Suppressor macrophage treated with lipopolysaccharide for 4 hours (primary cell): ENCODE measurements at places on chromosomes 7 and 10.

DNA sequence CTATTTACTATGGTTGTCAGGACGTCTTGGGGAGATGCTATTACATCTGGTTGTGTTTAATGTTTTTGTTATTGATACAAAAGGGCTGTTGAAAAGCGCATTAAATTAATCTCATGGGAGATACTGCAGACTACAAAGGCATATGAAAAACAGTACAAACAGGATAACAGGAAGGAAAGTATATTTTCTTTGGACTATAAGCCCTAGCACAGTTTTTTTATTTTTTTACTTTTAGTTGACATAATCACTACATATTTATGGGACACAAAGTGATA is 341.3 kb downstream of the ARL4A start:
- no peak for DNase-seq

- DNase-seq: no peak
Measured at GRCh38 chr10:127577376-127578258, 28.5 kb downstream of the NPS start.

- no peak for DNase-seq
Measured at GRCh38 chr7:38703093-38703492, 71.9 kb upstream of the AMPH start.

- DNase-seq: peak; percentile 70
Measured at GRCh38 chr10:72690071-72690755, 1.7 kb upstream of the MCU start.

- DNase-seq: no peak
Measured at GRCh38 chr7:29483219-29484104, 80.2 kb upstream of the PRR15 start.

DNA sequence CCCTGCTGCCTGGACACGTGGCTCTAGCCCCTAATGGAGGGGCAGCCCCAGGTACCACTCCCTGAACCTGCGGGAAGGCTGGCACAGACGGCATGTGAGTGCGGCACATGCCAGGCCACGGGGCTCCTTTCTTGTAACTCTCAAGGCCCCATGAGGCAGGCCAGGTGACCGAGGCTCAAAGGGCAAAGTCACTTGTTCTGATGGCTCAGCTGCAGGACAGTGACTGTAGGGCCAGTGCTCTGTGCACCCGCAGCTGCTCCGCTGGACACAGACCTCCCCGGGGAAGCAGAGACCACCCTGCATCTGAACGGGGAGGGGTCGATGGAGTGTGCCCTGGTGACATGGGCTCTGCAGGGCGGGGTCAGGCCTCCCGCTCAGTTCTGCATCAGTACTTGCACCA is 55.3 kb downstream of the PTPRE start:
- DNase-seq: no peak

GRCh38 chr10:92290076-92290836 is 622 bp downstream of the CPEB3 start:
- peak; percentile 24 for DNase-seq

GRCh38 chr7:1883031-1883761 is 213.1 kb downstream of the ELFN1 start:
- peak; percentile 4 for DNase-seq

DNA sequence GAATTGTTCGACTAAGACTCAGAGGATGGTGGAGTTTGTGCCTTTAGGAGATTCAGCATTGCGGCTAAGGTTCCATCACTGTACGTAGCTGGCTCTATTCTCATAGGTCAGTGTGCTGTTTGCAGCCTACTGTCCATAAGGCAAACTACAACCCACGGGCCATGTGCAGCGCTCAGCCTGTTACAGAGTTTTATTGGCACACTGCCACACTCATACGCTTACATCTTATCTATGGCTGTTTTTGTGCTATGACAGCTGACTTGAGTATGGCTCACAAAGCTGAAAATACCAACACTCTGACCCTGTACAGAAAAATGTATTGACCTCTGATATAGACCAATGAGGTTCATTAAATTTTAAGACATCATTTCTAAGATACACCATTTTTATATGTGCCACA is 114.5 kb downstream of the ARID5B start:
- no peak for DNase-seq

DNA sequence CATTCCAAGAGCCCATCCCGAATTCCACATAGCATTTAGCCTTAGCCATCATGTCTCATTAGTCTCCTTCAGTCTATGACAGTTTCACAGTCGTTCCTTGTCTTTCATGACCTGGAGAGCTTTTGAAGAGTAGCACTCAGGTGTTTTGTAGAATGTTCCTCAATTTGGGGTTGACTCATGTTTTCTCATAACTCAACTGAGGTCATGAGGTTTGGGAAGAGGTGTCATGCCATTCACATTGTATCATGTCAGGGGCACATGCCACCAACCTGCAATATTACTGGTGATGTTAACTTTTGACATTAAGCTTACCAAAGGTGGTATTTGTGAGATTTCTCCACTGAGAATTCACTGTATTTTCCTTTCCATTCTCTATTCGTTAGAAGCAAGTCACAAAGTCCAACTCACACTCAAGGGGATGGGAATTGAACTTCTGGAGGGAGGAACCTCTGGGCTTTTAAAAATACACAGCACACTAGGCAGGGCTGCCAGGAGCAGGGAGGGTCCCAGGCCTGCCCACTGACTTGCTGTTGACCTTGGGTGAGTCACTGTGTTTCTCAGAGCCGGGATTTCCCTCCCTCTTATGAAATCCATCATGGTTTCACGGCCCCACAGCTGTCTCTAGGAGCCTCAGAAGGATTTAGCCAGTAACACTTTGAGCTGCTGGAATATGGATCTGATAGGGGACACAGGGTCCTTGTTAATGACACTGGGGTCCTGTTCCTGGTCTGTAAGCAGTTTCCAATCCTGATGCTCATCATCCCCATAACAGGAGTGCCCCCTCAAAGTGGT is 74.4 kb upstream of the TCF7L2 start:
- DNase-seq: peak; percentile 88

- no peak for DNase-seq
Measured at GRCh38 chr10:4359003-4359402, 467.0 kb upstream of the AKR1E2 start.

- peak; percentile 6 for DNase-seq
Measured at GRCh38 chr7:12481722-12482121, 78.1 kb upstream of the VWDE start.

DNA sequence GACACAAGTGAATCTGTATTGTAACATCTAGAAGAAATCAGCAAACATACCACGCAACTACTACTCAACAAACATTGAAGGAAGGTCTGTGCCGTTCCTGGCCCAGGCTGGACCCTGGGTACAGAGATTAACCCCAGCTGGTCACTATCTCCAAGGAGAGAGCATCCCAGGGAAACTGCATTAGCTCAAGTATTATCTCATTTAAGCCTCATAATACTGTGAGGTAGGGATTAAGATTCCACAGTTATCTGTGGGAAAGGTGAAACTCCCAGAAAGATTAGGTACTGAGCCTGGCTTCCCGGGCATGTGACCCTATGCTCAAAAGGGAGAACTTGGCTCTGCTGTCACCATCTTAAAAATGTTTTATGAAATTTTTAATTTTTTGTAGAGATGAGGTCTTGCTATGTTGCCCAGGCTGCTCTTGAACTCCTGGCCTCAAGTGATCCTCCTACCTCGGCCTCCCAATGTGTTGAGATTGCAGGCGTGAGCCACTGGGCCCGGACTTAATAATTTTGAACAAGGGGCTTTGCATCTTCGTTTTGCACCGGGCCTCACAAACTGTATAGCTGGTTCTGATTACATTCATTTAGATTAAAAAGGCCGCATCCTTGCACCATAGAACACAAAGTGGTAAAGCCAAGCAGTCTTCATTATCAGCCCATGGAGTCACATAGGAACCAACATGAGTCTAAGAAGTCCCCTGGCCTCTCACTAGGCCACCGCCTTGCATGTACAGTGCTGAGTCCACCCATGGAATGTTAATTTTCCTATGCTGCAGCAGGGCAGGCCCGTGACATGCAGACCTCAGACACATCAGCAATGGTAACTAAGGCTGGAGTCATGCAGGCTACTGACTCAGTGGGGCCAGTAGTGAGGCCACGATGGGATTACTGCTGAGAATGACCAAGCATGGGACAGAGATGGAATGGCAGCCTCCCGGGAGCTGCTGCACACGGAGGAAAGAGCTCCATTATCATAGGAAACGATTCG is 5.5 kb upstream of the CTBP2 start:
- DNase-seq: no peak

DNA sequence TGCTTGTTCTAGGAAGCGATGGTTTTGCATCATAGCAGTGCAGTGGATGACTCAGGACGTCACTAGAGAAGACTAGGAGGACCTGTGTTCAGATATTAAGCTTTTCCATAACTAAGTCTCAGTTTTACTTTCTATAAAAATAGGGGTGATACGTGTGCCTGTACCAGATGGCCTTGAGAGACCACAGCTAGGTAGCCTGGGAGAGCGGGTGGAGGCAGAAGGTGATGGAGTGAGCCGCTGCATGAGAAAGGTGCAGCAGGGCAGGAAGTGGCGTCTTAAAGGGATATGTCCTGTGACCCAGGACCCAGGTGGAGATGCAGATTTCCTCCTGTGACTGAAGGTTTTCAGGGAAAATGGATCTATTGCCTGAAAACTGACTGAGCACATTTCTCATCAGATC is 304.9 kb downstream of the CDC14C start:
- DNase-seq: no peak

- peak; percentile 5 for DNase-seq
Measured at GRCh38 chr10:123637326-123637880, 28.8 kb upstream of the GPR26 start.

GRCh38 chr7:66283003-66283920 is 78.1 kb downstream of the TPST1 start:
- peak; percentile 68 for DNase-seq

- DNase-seq: no peak
Measured at GRCh38 chr10:44804661-44805060, 106.5 kb upstream of the TMEM72 start.

DNA sequence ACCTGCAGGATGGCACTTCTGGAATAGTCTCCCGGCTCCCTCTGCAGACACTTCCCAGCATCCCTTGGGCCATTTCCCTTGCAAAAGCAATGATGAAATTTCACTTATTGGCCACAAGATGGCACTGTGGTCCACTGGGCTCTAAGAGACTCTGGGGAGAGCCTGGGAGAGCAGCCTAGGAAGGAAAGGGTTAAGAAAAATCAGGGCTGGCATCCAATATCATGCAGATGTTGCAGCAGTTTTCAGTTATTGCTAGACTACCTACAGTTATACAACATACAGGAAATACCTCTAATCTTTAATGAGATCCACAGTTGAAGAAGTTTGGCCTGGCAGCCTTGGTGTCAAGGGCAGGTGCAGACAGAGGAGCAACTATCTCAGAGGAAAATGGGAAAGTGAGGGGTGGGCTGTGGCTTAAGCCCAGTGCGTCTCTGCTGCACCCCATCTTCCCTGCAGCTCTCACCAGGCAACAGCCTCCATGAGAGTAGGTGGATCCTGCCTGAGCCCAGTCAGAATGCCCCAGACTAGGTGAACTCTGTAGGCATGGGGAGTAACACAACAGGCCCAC is 100.2 kb upstream of the PRSS58 start:
- DNase-seq: peak; percentile 66

DNA sequence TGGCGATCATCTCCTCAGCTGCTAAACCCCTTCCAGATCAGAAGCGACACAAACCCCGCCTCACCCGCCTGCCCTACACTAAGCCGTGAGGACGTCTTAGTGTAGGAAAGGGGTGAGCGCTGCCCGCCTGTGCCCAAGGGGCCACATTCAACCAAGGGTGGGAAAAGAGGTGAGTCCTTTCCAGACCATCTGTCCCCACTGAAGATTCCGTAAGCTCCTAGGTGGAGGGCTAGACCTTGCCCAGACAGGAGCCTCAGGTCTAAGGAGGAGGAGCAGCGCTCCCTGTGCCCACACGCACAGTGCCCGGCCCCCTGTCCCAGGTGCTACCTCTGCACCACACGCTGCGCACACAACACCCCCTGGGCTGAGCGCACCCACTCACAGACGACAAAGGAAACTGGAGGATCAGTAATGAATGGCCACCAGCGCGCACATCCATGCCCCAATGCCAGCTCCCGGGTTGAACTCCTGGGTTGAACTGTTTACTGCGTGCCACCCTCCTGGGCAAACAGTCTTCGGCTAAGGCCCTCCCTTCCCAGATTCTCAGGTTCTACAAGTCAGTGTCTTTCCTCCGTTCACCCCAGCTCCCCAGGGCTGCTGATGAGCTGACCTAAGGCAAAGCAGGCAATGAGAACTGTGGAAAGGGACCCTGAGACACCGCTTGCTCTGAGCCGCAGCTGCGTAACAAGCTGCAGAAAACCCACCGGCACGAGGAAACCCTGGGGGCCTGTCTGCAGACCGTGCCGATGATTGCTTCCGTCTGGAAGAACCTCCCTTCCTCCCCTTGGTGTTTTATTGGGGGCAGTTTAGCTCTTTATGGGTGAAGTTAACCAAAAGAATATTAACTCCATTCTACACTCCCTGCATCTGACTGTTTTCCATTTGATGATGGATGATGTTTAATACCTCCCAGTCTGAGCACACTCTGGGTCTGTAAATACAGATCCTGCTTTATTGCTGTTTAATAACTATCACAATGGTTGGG is 185.9 kb downstream of the MAD1L1 start:
- DNase-seq: no peak

- DNase-seq: no peak
Measured at GRCh38 chr10:35210961-35211360, 84.3 kb downstream of the CREM start.

- peak; percentile 44 for DNase-seq
Measured at GRCh38 chr7:99499371-99499720, 735 bp downstream of the ZNF394 start.

DNA sequence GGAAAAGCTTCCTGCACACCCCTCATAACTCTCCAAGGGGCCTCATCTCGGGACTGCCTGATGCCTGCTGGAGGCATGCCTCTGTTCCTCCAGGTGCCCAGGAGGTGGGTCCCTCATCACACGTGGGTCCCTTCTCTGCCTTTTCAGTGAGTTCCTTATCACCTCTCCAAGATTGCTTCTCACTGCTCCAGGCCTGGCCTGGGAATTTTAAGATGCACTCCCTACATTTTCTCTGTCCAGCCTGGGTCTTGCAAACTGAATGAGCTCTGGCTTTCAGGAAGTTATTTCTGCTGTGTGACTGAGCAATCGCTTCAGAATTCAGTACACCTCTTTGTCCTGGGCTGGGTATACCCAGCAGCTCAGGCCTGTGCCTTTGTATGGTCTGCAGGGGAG is 43.8 kb downstream of the LRRC18 start:
- DNase-seq: no peak

DNA sequence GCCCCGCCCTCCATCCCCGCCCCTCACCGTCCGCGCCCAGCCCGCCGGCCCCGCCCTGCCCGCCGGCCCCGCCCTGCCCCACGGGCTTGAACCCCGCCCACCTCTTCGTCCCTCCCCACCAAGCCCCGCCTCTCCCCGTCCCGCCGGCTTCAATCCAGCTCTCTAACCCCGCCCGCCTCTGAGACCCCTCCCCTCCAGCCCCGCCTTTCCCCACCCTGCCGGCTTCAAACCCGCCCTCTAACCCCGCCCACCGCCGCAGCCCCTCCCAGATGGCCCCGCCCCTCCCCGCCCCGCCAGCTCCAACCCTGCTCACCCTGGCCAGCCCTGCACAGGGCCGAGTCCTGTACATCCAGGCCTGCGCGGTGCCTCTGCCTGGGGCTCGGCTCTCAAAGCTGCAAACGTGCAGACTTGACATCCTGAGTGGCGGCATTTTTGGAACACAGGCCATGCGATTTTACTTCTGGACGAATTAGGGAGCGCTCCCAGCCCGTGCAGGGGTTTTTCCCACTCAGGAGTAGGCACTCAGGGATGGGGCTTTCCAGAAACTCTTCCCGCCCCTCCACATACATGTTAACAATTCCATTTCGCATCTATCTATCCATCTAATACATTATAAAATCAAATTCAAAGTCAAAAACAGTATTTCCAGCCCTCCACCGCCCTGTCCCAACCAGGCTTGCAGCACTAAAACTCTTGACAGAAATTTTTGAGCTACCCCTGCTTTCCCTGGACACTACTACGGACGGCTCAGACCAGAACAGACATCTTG is 477 bp upstream of the NMT2 start:
- DNase-seq: peak; percentile 99
